ELR (cell line): ENCODE measurements at places on chromosomes 13 and 19.

DNA sequence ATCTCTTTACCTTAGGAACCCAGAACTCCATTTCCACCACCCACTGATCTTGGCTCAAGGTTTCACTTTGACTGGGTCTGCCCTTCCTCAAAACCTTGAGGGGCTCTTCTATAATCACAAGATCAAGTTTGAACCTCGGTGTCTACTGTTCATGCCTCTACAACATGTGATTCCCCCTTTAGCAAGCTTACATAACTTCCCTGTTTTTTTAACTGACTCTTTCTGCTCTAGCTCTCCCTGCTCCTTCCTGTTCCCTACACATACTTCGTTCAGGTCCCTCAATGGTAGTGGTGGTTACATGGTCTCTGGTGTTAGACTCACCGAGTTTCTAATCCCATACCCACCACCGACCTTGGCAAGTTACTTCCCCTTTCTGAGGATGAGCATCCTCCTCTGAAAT, 26.7 kb downstream of the CEACAM8 start:
- no peak for DNase-seq

GRCh38 chr19:55426042-55426441, 17.1 kb downstream of the SHISA7 start:
- DNase-seq = no peak

- DNase-seq = no peak
These were observed 18.4 kb upstream of the OVOL3 start for GRCh38 chr19:36092566-36092965.

- DNase-seq = no peak
These were observed 152.2 kb downstream of the TBC1D4 start for GRCh38 chr13:75329723-75330122.

GRCh38 chr19:1489463-1490310, 463 bp downstream of the PCSK4 start:
- no peak for DNase-seq

GRCh38 chr19:16066611-16067104, 9.6 kb upstream of the TPM4 start:
- DNase-seq = peak; percentile 65

DNA sequence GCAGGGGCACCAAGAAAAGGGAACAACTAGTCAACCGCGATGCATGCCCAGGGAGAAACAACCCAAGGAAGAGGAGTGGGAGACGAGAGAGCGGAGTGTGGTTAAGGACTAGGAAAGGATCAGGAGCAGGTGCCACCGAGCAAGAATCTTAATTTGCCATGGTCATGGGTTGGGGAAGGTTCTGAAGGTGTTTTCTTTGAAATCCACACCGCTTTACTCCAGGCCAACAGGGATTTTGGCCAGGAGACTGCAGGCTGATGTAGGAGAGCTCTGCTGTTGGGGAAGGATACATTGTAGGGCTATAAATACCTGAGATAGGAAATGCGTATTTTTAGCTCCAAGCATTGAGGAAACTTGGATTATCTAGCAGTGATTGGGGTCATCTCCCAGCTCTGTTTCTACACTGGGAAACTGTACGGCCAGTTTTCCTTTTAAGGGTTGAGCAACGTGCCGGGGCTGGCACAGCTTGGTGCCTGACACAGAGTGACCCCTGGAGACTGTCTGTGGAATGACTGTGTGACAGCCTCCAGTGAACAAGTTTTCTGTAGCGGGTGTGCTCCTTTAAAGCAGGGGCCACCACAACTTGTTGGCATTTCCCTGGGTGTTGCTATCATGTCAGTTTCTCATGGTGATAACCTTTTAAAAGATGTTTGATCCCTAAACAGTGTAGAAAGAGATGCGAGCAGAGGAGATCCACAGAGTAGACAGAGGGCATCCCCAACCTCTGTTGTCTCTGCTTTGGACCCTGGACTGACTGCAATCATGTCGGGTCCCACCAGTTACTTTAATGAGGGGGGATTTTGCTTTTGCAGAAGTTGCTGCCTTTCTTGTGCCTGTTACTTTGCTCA, 34.3 kb downstream of the ZNF536 start:
- DNase-seq = no peak

- DNase-seq = no peak
These were observed 13.2 kb downstream of the ING1 start for GRCh38 chr13:110726726-110727125.
